Psoas muscle (tissue), 8 donors: ENCODE measurements at places on chromosomes 1 and 21.

- DNase-seq, result no peak
Measured at GRCh38 chr1:117312453-117313138, 54.7 kb upstream of the MAN1A2 start.

DNA sequence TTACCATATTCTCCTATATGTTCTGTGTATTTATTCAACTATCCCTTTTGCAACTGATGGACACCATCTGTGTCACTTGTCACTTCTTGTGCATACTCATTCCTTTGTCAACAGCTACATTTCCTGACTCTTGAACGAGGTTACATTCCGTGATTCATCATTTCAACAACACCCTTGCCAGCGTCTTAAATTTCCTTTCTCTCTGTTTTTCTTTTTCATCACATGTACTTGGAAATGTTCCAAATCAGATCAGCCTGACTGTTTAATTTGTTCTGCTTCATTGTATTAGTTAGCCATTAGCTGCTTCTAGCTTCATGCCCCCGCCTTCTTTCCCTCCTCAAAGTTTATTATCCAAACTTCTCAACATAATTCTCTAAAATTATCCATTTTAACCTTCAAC, 173.0 kb downstream of the ADGRL4 start:
- DNase-seq, result no peak

DNA sequence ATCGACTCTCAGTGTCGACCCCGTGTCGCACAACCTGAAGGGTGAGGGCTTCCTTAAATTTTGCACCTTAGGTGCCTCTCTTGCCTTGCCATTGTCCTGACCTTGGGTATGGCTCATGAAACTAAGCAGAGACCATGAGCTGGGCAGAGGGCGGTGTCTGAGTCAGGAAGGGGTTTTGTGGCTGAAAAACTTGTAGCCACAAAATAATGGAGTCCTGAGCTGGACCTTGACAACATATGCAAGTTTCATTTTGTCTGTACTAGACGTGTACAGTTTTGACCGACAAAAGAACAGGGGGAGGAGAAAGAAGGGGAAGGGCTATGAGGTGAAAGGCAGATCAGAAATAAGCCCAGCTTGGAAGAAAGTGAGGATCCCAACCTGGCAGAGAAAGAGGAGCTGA, 8.3 kb upstream of the RUNX1 start:
- DNase-seq, result no peak

GRCh38 chr1:91499904-91500755, 521 bp upstream of the CDC7 start:
- no peak for DNase-seq

- DNase-seq, result no peak
Measured at GRCh38 chr1:228438266-228438665, 21.6 kb upstream of the TRIM17 start.

- no peak for DNase-seq
Measured at GRCh38 chr1:116493484-116494352, 77.1 kb downstream of the CD58 start.
